Trophoblast cell (in vitro differentiated cells and primary cell): ENCODE measurements at places on chromosomes 5 and 9.

DNA sequence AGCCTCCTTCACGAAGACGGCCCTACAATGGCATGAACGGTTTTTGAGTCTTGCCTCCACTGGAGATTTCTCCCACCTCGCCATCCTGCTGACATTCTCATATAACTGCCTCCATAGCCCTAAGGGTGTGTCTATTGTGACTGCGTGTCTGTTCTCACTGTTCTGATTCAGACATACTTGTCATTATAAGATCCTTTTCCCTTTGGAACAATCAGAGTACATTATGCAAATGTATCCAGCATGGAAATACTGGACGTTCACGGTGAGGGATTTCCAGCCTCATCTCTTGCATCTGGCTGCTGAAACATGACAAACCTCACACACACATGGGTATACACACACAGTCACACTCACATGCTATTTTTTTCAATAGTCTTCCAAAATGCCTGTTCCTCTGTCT, 402.1 kb downstream of the DIRAS2 start:
- no peak for DNase-seq
- H3K4me3 ChIP-seq, result no peak overlapping the region
- no peak overlapping the region for H3K27ac ChIP-seq
- no peaks in the 10 kb centered on the region for H3K4me1 ChIP-seq
- H3K27me3 ChIP-seq, result no peaks in the 10 kb centered on the region

DNA sequence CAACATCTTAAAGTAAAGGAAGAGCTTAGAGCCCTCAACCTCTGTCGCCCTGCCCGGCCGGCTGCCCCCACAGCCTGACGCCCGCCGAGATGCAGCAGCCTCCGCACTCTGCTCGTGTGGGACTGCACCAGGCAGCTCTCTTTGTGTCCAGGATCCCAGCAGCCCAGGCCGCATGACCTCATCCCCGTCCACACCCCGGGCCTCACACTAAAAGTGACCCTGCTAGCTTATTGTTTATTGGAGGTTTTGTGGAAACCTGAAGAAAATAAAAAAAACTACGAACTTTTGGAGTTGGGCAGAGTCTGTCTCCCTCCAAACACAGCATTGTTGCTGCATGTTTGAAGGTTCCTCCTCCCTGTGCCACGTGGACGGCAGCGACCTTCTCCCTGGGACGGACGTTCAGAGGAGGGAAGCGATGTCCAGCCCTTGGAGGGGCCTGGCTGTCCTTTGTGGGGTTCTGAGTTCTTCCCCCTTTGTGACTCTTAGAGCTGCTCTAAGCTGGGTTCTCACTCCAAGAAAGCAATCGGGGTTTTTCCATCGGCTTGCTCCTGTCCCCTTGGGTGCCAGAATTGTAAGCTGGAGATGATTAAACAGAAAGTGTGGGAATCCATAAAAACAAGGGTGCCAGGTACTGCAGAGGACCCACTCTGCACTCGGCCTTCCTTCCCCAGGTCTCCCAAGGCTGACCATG, 103.5 kb upstream of the COL5A1 start:
- H3K36me3 ChIP-seq, result no peaks in the 10 kb centered on the region
- no peak for DNase-seq
- H3K27ac ChIP-seq, result no peak overlapping the region

GRCh38 chr5:19782566-19782965, 205.4 kb downstream of the CDH18 start:
- no peaks in the 10 kb centered on the region for H3K27me3 ChIP-seq
- no peak overlapping the region for H3K4me3 ChIP-seq
- no peak overlapping the region for H3K27ac ChIP-seq
- DNase-seq, result no peak
- no peaks in the 10 kb centered on the region for H3K36me3 ChIP-seq
- no peaks in the 10 kb centered on the region for H3K4me1 ChIP-seq

- no peaks in the 10 kb centered on the region for H3K27me3 ChIP-seq
- peaks cover 15% of the 10 kb centered on the region for H3K36me3 ChIP-seq
- no peak overlapping the region for H3K27ac ChIP-seq
Observed at GRCh38 chr9:129162497-129163197, 15.4 kb downstream of the IER5L start.

- no peaks in the 10 kb centered on the region for H3K4me1 ChIP-seq
- no peak overlapping the region for H3K27ac ChIP-seq
- no peak for DNase-seq
- no peaks in the 10 kb centered on the region for H3K27me3 ChIP-seq
- no peaks in the 10 kb centered on the region for H3K36me3 ChIP-seq
- H3K4me3 ChIP-seq, result no peak overlapping the region
Observed at GRCh38 chr9:132752877-132753592, 82.8 kb downstream of the GTF3C4 start.

DNA sequence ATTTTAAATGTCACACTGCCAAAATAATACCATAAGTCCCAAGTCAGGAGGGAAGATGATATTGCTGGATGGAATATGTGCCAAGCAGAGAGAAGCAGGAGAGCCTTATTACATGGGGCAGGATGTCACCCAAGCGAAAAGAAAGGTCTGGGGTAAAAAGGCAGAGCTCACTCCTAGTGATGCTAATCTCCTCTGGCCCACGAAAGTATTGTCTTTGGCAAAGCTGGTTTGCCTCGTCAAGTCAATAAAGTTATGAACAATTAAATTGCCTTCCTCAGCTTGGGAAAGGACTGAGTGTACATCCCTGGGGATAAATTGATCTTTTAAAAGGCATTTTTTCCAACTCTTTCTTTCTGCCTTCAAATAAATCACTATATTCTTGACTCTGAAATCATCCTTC, 220.6 kb downstream of the DMAC1 start:
- no peaks in the 10 kb centered on the region for H3K4me1 ChIP-seq
- H3K27me3 ChIP-seq, result no peaks in the 10 kb centered on the region
- DNase-seq, result no peak

DNA sequence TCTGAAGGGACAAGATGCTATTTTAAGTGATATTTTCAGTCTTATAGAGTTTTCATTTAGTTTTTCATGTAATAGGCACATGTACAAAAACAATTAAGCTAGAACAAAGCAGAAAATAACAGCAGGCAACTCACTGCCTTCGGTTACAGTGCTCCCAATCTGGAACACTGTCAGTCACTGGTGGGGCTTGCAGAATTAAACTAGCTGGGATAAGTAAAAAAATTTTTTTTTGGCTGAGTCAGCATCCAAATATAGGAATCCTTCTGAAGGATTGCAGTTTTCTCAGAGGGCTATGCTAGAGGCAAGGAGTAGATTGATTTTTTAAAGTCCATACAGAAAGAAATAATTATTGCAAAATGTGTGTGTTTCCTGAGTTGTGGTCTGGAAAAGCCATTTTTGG, 250.2 kb upstream of the RFX3 start:
- H3K4me1 ChIP-seq, result no peaks in the 10 kb centered on the region
- no peaks in the 10 kb centered on the region for H3K36me3 ChIP-seq
- no peak overlapping the region for H3K4me3 ChIP-seq
- no peak overlapping the region for H3K27ac ChIP-seq
- no peaks in the 10 kb centered on the region for H3K27me3 ChIP-seq

- H3K4me1 ChIP-seq, result peaks cover 12% of the 10 kb centered on the region
- H3K4me3 ChIP-seq, result no peak overlapping the region
- no peak overlapping the region for H3K27ac ChIP-seq
- DNase-seq, result peak; percentile 90
- no peaks in the 10 kb centered on the region for H3K27me3 ChIP-seq
Observed at GRCh38 chr9:89422151-89422975, 75.5 kb downstream of the SEMA4D start.

DNA sequence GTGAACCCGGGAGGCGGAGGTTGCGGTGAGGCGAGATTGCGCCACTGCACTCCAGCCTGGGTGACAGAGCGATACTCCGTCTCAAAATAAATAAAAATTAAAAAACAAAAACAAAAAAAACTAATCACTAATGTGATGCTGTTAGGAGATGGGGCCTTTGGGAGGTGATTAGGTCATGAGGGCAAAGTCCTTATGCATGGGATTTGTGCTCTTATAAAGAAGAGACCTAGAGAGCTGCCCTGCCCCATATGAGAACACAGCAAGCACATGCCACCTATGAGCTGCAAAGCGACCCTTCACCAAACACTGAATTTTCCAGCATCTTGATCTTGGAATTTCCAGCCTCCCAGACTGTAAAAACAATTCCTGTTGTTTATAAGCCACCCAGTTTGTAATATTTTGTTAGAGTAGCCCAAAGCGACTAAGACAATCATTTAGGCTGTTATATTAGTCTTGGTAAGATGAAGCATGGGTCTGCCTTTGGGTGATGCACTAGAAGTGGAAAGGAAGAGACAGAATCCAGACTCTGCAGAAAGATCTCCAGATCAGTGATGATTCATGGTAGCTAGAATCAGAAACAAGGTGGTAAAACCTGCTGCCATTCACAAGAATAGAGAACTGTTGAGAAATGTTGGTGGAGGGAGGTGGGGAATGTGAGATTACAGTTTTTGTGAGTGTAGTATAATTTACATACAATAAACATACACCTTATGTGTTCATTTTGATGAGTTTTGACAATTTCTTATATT, 26.2 kb downstream of the GPR21 start:
- no peaks in the 10 kb centered on the region for H3K27me3 ChIP-seq
- H3K4me3 ChIP-seq, result no peak overlapping the region
- no peak overlapping the region for H3K27ac ChIP-seq
- H3K36me3 ChIP-seq, result no peaks in the 10 kb centered on the region
- peaks cover 4% of the 10 kb centered on the region for H3K4me1 ChIP-seq

GRCh38 chr9:112620388-112620787, 97.5 kb downstream of the INIP start:
- no peaks in the 10 kb centered on the region for H3K4me1 ChIP-seq
- DNase-seq, result no peak
- H3K27ac ChIP-seq, result no peak overlapping the region
- no peak overlapping the region for H3K4me3 ChIP-seq
- peaks cover 3% of the 10 kb centered on the region for H3K36me3 ChIP-seq

DNA sequence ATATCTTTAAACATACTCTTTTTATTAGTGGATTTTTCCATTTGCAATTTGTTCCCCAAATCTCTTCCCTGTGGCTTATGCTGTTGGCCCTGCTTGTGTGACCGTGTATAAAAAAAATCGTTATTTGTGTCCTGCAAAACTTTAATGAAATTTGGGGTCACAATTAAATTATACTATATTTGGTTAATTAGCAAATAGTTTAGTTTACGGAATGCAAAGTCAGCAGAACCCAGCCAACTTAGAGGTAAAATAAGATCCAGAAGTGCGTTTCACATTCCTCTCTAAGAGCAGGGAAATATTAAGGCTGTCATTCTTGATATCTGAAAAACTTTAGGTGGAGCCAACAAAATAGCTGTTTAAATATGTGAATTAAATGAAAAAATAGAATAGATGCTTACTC, 2023.5 kb upstream of the WWC1 start:
- no peak for DNase-seq
- H3K27me3 ChIP-seq, result no peaks in the 10 kb centered on the region
- H3K4me1 ChIP-seq, result no peaks in the 10 kb centered on the region
- no peak overlapping the region for H3K4me3 ChIP-seq

GRCh38 chr5:170312301-170312595, 14.7 kb upstream of the LCP2 start:
- H3K27me3 ChIP-seq, result no peaks in the 10 kb centered on the region
- no peak for DNase-seq
- H3K4me1 ChIP-seq, result peaks cover 21% of the 10 kb centered on the region
- H3K36me3 ChIP-seq, result no peaks in the 10 kb centered on the region
- no peak overlapping the region for H3K4me3 ChIP-seq

GRCh38 chr9:134895908-134896833, 15.6 kb downstream of the FCN2 start:
- H3K27me3 ChIP-seq, result no peaks in the 10 kb centered on the region
- no peak overlapping the region for H3K4me3 ChIP-seq
- H3K4me1 ChIP-seq, result no peaks in the 10 kb centered on the region
- DNase-seq, result no peak
- H3K27ac ChIP-seq, result no peak overlapping the region

- H3K36me3 ChIP-seq, result no peaks in the 10 kb centered on the region
- H3K27ac ChIP-seq, result no peak overlapping the region
- H3K4me3 ChIP-seq, result no peak overlapping the region
- no peaks in the 10 kb centered on the region for H3K27me3 ChIP-seq
- H3K4me1 ChIP-seq, result no peaks in the 10 kb centered on the region
- no peak for DNase-seq
Observed at GRCh38 chr9:8940650-8941049, 1141.1 kb upstream of the DMAC1 start.

DNA sequence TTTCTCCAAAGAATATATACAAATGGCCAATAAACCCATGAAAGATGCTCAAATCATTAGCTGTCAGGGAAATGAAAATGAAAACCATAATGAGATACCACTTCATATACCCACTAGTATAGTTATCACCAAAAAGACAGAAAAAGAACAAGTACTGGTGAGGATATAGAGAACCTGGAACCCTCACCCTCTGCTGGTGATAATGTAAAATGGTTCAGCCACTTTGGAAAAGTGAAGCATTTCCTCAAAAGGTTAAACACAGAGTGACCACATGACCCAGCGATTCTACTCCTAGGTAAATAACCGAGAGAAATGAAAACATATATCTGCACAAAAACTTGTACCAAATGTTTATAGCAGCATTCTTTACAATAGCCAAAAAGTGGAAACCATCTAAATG, 72.0 kb downstream of the HSD17B3 start:
- no peak for DNase-seq
- no peak overlapping the region for H3K4me3 ChIP-seq
- H3K27ac ChIP-seq, result no peak overlapping the region

DNA sequence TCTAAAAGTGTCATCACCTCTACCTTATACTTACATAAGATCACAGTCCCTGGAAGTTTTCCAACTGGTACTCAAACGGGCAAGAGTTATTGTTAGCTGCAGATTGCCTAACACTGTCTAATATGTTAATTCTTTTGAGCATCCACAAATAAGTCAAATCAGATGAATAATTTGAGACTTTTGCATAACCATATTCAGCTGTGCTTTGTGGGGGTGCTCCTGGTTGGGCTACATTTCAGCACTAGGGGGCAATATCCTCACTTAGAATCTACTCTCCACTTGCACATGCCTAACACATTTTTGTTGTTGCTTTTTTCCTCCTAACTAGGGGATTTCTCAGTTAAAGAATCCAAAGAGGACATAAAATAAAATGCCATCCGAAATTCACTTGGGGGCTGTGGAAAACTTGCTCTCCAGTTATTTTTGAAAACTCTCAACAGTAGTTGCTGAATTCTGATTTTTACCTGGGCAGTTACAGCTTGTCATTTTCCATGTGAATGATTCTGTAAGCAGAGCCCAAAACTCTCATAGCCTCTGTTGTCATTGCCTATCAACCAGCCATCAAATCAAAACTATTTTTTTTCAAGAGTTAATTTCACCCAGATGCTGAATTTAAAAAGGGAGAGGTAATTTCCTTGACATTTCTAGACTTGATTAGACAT, 71.5 kb downstream of the TRIM36 start:
- no peak overlapping the region for H3K27ac ChIP-seq
- H3K27me3 ChIP-seq, result no peaks in the 10 kb centered on the region
- DNase-seq, result peak; percentile 58
- H3K36me3 ChIP-seq, result no peaks in the 10 kb centered on the region
- no peaks in the 10 kb centered on the region for H3K4me1 ChIP-seq

GRCh38 chr5:65127161-65127901, 354.4 kb downstream of the ADAMTS6 start:
- H3K36me3 ChIP-seq, result no peaks in the 10 kb centered on the region
- no peak overlapping the region for H3K4me3 ChIP-seq
- H3K27me3 ChIP-seq, result no peaks in the 10 kb centered on the region
- H3K4me1 ChIP-seq, result peaks cover 14% of the 10 kb centered on the region
- peak; percentile 6 for DNase-seq
